ENCODE measurements at places on chromosomes 4 and X.

DNA sequence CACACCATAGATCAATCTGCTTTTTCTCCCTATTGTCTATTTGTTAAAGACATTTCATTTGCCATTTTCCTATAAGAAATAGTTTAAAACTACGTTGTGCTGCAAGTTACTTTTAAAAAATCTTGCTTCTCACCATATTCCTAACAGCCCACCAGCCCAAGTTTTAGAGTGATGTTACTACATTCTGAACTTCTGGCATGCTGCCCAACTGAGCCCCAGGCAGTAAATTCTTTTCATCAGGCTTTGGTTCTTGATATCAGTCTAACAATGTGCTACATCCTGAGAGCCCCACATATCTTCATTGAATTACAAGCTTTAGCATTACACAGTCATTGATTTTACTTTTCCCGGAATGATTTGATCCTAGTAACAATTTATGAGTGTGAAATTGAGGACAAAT lies 283.8 kb upstream of the IL1RAPL1 start:
- no peak for DNase-seq

DNA sequence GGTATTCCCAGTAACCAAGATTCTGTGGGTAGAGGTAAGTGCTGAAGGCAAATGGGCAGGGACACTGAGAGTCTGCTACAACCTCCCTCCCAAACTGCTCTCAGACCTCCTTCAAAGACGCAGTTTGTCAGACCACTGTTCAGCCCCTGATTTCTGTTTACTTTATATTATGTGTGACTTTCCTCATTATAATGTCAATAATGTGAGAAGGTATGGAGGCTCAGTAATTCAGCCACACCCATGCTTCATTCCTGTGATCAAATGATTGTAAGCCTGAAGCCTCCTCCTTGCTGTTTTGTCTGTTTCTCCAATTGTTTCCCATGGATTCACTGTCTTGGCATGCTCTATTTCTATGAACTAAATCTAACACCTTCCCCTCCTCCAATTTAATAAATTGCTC lies 75.6 kb downstream of the SYTL5 start:
- no peak for DNase-seq

DNA sequence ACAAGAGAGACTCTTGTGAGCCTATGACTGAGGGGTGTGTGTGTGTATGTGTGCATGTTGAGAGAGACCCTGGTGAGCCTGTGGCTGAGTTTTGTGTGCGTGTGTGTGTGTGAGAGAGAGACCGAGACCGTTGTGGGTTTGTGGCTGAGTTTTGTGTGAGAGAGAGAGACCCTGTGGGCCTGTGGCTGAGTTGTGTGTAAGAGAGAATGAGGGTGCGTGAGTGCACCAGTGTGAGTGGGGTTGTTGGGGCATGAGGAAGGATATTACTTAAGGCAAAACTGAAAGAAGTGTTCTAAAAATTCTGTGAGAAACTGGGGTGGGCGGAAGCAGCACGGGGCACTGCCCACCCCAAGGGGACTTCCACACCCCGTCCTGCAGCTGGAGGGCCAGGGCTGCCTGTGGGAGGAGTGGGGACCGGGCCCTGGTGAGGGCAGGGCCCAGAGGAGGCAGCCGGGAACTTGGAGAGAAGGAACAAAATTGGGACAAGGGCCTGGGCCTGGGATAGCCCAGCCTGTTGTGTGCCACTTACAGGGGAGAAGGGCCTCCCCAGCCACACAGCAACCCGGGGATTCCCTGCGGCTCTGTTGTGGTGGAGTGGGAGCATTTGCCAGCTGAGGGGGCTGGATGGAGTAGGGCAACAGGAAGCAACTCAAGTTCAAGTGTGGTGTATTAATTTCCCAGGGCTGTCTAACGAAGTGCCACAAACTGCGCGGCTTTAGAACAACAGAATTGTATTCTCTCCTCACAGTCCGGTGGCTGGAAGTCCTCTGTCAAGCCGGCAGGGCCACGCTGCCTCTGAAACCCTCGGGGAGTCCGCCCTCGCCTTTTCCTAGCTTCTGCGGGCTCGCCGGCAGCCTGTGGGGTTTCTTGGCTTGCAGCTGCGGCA lies 22.1 kb downstream of the TMEM131L start:
- no peak for DNase-seq

- DNase-seq, result no peak
These were observed 145.1 kb downstream of the NHS start for GRCh38 chrX:17520016-17520615.

- no peak for DNase-seq
These were observed 57.4 kb downstream of the VEGFC start for GRCh38 chr4:176735300-176735699.

DNA sequence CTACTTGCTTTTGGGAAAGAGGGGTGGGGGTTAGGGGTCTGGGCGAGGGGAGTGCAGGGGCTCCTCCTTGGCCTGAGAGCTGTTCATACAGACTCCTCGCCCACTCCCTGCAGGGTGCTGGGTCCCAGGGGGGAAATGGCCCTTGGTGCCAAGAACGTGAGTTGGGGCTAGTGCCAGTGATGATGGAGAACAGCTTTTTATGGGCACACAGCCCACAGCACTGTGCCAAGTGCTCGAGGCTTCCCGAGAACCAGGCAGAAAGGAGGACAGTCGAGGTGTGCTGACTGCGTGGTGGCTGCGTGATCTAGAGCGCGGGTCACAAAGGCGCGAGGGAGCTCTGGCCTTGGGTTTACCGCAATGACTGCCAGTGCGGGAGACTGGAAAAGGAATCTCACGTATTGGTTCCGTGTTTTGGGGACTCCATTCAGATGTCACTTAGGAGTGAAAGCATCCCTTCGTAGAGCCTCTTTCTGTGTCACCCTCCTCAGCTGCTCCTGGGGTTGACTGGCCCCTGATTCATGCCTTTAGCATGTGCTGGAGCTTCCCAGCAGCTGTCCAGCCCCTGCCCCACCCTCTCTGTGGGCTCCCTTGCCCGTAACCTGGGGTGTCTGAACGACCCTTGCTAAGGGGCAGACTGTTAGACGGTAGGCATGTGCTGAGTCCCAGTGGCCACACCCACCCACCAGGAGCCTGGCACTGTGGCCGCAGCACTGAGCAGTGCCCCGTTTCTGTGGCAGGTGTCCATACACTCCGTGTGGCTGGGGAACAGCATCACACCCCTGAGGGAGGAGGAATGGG lies 20.9 kb upstream of the MSANTD1 start:
- no peak for DNase-seq

- no peak for DNase-seq
These were observed 231.6 kb downstream of the TLL1 start for GRCh38 chr4:166104623-166105022.

DNA sequence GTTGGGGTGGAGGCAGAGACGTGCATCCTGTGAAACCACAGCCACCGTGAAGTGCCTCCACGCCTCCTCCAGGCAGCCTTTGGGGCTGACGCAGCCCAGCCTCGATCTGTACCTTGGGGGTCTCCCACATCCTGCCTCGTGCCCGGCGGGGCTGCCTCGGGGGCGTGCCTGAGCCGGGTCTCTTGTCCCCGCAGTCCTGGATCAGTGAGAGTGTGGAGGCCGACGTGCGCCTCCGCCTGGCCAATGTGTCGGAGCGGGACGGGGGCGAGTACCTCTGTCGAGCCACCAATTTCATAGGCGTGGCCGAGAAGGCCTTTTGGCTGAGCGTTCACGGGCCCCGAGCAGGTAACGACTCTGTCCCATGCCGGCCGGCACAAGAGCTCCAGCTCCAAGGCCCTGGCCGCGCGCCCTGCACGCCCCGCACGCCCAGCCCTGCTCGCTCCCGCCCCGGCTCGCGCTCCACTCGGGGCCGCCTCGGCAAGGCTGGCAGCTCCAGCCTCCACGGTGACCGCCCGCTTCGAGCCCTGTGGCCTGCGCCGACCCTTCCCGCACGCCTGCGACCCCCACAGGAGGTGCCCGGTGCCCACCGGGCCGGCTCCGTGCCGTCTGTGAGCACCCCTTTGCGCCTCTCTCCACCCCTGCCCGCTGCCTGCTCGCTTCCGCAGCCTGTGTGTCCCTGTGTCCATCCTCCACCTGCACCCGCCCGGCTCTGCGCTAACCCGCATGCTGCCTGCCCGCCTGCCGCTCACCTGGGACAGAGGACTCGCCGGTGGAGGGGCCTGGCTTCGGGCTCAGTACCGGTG lies 9.8 kb downstream of the FGFR3 start:
- no peak for DNase-seq

DNA sequence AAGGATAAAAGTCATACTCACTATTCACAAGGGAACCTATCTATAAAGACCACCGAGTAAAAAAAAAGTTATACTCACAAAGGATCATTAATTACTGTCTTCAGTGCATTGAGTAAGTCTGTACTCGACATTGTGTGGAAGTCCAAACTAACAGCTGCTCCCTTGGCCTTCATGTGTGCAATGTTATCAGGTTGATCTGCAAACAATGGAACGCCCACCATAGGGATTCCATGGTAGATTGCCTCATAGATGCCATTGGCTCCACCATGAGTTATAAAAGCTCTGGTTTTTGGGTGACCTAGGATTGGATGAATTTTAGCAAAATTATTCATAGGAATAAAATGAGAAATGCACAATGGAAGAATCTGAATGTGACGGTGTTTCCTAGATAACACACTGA lies 10.6 kb downstream of the UGT2B4 start:
- no peak for DNase-seq

- no peak for DNase-seq
These were observed 7.6 kb upstream of the HTRA3 start for GRCh38 chr4:8261851-8262535.

GRCh38 chr4:120281581-120281980 lies 214.9 kb upstream of the MAD2L1 start:
- DNase-seq, result no peak
